Muscle of back (tissue), 13 donors: ENCODE measurements at places on chromosomes 1 and 21. TPM values are rescaled to one million over a fixed set of nuclear protein-coding genes. Genes with fewer than 3 reads are reported as not detected.

Gene CLEC20A
- polyA plus RNA-seq, result not detected

Gene DNAJC6
- polyA plus RNA-seq, result 0.67 TPM

Gene OR14K1
- not detected for polyA plus RNA-seq

Gene MCOLN2
- polyA plus RNA-seq, result 0.71 TPM

Gene CR1L
- 0.67 TPM for polyA plus RNA-seq

Gene CLDN8
- polyA plus RNA-seq, result 3.2 TPM

Gene OR2M3
- polyA plus RNA-seq, result not detected

Gene DMBX1
- not detected for polyA plus RNA-seq
